GM03348 (cell line): ENCODE measurements at places on chromosomes 11 and 22.

GRCh38 chr11:2300290-2300935 is 1.3 kb downstream of the C11orf21 start:
- no peak for DNase-seq

DNA sequence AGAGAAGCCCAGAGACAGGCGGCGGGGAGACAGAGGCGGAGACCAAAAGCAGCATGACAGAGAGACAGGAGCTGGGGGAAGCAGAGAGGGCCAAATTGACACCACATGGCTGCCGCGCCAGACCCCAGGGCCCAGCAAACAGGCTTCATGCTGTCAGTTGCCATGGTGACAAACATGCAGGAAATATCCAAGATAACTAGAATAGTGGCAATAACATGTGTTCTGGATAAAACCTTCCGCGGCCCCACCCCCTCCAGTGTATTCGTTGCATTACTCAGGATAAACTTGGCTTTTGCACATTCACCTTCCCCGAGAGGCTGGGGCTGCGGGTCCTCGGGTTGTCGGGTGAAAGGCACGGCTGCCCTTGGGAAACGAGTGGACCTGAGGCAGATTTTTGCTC is 49.9 kb upstream of the CDON start:
- DNase-seq, result peak; percentile 66

DNA sequence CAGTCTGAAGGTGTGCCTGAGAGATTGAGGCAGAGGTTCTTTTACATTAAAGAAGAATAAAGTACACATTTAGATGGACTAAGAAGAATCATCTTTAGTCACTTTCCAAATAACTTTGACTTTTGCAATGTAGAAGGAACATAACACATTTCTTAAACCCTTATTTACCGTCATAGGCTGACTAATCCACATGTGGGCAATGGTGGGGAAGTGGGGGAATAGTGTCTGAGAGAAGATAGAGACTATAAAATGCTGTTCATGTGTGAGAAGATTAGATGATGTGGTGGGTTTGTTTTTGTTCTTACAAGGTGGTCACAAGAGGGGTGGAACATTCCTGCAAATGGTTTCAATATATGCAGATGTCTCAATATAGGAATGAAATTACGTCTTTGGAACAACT is 1.8 kb downstream of the MS4A4A start:
- DNase-seq, result no peak

- DNase-seq, result no peak
These were observed 104.2 kb downstream of the SCN3B start for GRCh38 chr11:123549926-123550917.

DNA sequence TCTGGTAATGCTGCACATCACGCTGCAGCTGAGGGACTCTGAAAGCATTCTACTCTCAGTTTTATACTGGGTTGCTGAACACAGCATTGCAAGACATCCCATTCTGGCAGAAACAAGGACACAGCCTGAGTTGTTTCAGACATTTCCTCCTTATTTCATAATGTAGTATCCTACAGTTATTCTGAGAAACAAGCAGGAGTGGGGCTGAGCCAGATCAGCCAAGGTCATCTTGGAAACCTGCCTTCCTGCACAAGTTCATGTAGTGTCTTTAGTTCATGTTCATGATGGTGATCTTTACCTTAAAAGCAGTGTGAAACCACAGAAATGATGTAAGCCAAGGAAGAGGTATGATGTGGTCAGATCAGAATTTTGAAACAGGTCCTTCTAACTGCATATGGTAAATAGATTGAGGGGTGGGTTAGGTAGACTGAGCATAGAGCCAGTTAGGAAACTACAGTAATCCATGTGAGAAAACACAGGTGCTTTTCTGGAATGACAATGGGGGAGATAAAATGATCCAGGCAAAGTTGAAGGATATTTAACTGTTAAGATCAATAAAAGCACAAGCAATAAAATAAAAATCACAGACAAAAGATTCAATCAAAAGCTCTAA is 1686.8 kb downstream of the LRRC4C start:
- no peak for DNase-seq

DNA sequence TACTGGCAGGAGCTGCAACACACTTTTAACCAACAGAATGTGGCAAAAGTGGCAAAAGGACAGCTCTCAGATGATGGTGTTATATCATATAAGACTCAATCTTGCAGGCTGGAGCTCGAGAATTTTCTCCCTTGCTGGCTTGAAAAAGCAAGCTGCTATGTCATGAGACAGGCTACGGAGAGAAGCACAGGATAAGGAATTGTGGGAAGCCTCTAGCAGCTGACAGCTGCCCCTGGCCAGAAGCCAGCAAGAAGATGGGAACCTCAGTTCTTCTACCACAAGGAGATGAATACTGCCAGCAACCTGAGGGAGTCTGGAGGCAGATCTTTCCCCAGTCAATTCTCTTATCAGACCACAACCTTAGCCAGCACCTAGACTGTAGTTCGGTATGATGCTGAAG is 24.6 kb downstream of the FXYD6 start:
- no peak for DNase-seq

GRCh38 chr11:128045094-128045725 is 542.1 kb downstream of the ETS1 start:
- DNase-seq, result peak; percentile 13

DNA sequence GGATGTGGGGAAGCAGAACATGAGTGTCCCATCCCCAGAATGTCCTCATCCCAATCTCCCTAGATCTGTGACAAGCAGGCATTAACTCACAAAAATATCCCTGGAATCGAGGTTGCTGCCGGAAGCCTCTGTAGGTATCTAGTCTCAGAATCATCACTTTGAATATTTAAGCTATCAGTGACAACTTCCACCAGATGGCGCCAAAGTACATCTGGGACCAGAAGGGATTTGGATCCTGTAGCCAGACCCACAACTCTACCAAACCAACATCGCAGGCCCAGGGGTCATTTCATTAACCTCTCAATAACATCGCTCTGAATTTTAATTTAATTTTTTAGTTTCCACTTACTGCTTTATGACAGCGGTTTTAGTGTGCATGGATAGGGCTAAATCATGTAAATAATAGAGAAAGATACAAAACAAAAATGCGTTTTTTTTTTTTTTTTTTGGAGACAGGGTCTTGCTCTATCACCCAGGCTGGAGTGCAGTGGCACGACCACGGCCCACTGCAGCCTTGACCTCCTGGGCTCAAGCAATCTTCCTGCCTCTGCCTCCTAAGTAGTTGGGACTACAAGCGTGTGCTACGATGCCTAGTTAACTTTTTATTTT is 1.1 kb upstream of the EXT2 start:
- peak; percentile 86 for DNase-seq

GRCh38 chr22:23548501-23549197 is 31.4 kb downstream of the IGLL1 start:
- DNase-seq, result no peak

GRCh38 chr11:4748438-4748837 is 21.3 kb downstream of the OR51F1 start:
- no peak for DNase-seq

DNA sequence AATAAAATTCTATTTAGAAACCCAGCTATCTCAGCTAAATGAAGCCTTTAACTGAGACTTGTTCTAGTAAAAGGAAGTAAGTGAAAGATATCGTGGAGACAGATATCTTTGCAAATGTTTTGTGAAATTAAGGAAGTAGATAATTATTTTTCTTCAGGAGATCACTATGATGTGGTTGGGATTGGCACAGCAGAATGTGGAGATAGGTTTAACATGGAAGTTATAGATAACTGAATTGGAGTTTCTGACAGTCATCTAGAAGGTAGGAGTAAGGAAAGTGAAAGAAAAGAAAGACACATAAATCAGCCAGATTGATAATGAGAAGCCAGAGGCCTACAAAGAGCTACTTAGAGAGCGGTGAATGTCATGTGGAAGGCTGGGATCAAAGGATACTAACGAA is 4.7 kb upstream of the CASP5 start:
- DNase-seq, result no peak

- DNase-seq, result no peak
These were observed 2.4 kb downstream of the FUT4 start for GRCh38 chr11:94546162-94546470.

DNA sequence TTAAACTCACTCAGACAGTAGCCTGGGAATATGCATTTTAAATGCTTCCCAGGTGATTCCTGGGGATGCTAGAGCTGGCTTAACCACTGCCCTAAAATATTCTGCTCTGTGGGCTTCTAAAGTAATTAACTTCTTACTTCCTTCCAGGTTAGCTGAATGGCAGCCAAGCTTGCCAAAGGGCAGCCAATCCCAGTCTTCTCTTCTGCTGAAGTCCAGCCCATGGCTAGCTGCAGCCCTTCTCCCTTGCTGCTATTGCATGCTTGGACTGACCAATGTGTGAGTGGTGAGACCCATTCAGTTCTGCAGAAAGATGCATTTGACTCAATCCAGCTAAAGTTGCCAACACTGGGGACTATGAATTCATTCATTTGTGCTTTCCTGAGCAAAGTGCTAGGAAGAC is 411.9 kb downstream of the SOX6 start:
- DNase-seq, result no peak

DNA sequence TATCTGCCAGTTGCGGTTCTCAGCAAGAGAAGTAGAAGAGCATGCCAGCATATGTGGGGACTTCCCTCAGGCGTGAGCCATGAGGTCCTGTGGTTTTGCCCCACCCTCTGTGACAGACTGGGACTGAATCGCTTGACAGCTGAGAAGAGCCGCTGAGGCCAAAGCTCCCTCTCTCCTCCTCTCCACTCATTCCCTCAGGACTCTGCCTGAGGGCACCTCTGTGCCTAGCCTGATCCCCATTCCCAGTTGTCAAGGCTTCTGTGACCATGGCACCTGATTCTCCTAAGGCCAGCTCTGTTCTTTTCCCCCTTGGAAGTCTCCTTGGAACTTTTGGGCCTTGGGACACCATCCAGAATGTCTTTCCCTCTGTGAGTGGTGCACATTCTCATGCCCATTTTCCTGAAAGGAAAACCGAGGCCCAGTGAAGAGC is 27.0 kb downstream of the ART5 start:
- no peak for DNase-seq

DNA sequence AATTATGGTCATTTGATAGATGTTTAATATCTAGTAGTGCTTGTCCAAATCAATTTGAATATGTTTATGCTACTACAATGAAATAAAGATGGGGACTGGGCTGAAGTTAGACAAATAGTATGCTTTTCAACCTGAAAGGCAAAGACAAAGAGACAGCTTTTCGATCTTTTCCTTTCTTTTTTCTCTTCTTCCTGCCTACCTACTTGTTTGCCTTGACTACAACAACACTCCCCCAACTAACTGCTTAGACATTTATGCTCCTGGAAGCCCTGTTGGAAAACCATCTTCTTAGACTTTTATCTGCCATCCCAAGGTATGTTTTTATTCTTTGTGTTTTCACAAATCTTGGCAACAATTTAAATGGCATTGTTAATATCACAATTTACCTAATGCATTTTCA is 374.4 kb upstream of the DDI1 start:
- no peak for DNase-seq

DNA sequence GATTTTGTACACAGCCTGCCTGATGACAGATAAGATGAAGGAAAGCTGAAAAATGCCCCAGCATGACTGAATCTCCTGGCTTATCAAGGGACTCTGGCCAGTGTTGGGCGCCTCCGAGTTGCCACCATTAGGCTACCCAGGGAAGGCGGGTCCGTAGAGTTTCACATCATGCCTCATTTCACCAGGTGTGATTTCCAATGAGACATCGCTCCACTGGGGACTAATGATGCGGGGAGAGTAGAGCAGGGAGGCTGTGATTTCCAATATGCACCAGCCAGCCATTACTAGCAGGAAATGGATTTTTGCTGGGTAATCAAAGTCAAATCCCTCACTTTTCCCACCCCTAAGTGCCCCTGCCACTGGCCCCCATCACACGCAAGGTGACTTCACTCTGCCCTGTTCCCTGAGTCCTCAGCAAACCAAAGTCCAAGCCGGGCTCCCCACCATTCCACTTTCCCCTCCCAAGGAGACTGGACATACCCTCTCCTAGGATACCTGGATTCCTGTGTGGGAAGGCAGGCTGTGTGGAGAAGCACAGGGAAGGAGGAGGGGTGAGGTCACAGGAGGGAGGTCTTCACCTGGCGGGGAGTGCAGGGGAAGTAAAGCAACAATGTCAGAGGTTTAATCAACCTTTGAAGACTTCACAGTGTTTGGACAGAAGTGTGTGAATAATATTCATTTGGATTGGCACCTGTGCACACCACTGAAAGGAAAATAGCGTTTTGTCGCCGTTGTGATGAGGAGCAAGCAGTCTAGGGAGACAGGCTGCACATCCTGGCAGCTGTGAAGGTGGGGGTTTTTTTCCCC is 613.3 kb upstream of the CADM1 start:
- DNase-seq, result no peak

DNA sequence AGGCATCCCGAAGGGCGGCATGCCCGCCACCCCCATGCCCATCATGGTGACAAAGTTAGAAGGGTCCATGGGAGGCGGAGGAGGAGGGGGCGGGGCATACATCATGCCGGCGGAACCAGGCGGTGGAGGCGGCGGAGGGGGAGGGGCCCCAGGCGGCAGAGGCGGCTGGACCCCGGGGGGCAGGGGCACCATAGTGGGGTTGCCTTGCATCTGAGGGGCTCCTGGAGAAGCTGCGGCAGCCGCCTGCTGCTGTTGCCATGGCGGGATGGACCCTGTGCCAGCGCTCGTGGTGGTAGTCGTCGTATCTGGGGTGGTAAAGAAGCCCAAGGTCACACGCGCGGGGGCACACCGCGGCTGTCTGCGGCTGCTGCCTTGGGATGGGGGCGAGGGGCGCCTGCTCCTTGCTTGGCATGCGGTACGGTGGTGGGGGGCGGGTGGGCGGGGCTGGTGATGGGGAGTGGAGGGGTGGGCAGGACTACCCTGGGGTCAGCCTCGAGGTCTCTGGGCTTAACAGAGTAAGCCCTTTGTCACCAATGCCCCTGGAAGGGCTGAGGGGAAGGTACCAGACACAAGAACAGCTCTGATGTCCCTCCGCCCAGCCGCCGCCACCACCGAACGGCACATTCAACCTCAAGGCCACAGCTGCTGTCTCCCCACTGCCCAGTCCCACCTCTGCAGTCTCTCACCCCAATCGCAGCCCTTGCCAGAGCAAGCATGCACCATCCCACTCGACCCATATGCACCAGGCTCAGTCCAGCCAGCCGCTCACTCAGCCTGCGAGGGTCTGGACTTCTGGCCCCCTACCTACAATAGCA is 6.3 kb upstream of the PYGM start:
- DNase-seq, result no peak

- DNase-seq, result no peak
These were observed 419.7 kb upstream of the CNTN5 start for GRCh38 chr11:98600786-98601773.

GRCh38 chr11:126891556-126892217 is 108.9 kb downstream of the KIRREL3 start:
- DNase-seq, result peak; percentile 76

DNA sequence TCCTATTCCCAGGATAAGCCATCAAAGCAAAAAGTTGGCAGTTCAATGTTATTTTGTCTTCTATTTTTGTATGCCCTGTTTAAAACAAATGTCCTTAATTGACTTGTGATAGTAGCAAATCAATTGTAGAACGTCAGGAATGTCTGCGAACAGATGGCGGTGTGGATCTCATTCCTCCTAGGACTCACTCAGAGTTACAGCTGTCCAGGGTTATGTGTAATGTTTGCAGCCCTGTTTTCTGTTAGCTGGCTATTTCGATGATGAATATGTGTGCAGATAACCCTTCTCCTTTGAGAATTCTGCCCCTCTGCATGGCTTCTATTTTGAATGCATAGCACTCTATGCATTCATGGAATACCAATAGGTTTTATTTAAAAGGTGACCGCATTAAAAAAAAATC is 1248.0 kb upstream of the CNTN5 start:
- no peak for DNase-seq
